NCI-H524 (cell line): ENCODE measurements at places on chromosomes 13 and 19.
A peak's percentile ranks its signal among the peaks of the same experiment; 100 is the strongest.

DNA sequence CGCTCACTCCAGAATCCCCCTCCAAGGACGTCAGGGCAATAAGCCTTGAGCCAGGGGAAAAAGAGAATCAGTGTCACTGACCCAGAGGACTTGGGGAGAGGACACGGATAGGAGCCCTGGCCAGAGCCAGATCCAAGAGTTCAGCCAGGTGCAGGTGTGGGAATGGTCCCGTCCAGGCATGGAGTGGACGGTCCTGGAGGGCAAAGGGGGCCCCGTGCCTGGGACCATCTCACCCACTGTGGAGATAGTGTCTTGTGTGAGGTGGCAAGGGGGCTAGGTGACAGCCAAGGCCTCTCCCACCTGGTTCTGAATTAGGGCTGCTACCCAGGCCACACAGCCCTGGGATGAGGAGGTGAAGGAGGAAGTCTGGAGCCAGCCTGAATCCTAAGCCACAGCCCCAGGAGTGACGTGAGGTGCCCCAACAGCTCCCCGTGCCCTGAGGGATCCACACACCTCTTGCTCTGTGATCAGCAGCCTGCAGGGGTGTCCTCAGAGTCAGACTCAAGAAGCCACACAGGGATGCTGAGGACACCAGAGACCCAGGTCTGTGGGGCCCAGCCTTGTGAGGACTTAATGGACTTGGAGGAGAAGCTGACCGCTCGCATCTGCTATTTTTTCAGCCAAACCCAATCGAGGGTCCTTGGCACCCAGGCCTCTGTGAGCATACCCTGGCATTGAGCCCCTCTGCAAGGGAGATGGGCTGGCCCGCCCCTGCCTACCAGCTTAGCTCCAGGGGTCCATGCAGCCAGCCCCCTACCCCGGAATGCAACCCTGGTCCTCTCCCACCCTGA lies 16.4 kb upstream of the ZNF14 start:
- no peak for DNase-seq

DNA sequence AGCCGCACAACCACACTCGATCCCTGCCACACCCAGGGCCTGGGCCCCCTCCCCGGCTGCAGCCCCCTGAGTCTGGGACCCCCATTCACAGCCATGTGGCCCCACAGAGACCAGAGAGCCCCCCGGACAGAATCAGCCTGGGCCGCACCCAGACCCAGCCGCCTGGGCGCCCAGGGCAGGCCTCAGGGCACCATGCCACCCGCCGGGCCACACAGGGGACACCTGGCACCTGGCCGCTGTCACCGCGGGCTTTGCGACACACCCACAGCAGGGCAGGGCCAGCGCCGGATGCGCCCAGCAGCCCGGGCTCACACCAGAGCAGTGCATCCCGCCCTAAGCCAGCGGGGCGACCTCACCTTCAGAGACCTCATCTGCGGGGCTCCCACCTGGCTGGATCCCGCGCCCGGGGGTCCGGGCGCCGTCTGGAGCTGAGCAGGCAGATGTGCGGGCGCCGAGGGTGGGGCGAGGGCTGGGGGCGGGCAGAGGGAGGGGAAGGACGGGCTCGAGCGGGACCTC lies 443 bp downstream of the TBXA2R start:
- no peak for DNase-seq

GRCh38 chr19:31306006-31306753 lies 43.1 kb downstream of the TSHZ3 start:
- no peak for DNase-seq

- DNase-seq: peak; percentile 28
These were observed 666 bp downstream of the BIVM start for GRCh38 chr13:102799426-102800144.

DNA sequence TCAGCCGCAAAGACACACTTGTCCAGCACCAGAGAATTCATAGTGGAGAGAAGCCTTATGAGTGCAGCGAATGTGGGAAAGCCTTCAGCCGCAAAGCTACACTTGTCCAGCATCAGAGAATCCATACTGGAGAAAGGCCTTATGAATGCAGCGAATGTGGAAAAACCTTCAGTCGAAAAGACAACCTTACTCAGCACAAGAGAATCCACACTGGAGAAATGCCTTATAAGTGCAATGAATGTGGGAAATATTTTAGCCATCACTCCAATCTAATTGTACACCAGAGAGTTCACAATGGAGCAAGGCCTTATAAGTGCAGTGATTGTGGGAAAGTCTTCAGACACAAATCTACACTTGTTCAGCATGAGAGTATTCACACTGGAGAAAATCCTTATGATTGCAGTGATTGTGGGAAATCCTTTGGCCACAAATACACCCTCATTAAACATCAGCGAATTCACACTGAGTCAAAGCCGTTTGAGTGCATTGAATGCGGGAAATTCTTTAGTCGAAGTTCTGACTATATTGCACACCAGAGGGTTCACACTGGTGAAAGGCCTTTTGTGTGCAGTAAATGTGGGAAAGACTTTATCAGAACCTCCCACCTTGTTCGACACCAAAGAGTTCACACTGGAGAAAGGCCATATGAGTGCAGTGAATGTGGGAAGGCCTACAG lies 6.8 kb downstream of the ZNF134 start:
- no peak for DNase-seq

- no peak for DNase-seq
These were observed 50.4 kb downstream of the ATP8A2 start for GRCh38 chr13:25422153-25422552.

- DNase-seq: no peak
These were observed 308.3 kb downstream of the DNAJC15 start for GRCh38 chr13:43331672-43332071.

GRCh38 chr19:31304831-31305312 lies 44.4 kb downstream of the TSHZ3 start:
- DNase-seq: no peak

DNA sequence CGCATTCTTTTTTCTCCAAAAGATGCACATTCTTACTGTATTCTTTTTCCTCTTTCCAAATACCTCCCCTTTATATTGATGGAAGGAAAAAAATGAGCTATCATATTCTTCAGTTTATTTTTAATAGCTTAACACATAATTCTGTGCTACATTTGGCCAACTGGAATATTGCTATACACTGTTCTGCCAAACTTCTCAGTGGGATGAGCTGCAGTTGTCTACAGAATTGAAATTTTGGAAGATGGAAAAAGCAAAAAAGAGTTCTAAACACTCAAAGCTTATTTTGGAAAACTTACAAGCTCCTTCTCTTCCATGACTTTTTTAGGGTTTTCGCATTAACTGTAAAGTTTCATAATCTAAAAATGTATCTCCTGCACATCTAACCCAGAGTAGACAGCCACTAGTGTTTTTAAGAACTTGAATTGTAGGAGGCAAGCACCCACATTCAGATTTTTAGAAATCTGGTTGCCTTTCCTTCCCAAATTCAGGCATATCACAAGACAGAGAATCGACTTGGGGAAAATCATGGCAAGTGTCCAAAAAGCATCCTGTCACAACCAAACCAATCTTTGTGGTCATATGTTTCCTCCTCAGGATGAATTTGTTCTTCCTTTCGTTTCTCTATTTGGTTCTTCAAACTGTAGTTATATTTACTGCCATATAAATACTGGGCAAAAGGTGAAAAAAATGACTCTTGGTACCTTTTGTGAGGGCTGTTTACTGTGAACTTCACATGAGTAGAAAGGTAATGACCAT lies 111.4 kb upstream of the FRY start:
- DNase-seq: no peak

DNA sequence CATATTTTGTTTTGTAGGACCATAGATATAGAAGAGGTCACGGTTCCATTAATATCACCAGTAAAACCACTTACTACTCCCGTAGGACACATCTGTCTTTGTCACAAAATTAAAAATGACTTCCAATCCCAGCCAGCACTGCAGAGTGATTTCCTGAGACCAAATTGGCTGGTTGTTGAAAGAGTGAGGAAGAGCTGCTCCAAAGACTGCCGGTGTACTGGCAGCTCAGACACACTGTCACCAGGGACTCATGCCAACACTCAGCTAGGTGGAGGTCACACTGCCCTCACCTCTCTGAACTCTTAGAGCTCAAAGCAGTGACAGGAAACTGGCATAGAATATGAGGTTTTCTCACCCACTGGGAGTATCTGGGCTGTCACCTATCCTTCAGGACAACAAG lies 52.1 kb downstream of the FLT1 start:
- no peak for DNase-seq

- DNase-seq: no peak
These were observed 72.1 kb upstream of the SLC15A1 start for GRCh38 chr13:98824376-98825160.

DNA sequence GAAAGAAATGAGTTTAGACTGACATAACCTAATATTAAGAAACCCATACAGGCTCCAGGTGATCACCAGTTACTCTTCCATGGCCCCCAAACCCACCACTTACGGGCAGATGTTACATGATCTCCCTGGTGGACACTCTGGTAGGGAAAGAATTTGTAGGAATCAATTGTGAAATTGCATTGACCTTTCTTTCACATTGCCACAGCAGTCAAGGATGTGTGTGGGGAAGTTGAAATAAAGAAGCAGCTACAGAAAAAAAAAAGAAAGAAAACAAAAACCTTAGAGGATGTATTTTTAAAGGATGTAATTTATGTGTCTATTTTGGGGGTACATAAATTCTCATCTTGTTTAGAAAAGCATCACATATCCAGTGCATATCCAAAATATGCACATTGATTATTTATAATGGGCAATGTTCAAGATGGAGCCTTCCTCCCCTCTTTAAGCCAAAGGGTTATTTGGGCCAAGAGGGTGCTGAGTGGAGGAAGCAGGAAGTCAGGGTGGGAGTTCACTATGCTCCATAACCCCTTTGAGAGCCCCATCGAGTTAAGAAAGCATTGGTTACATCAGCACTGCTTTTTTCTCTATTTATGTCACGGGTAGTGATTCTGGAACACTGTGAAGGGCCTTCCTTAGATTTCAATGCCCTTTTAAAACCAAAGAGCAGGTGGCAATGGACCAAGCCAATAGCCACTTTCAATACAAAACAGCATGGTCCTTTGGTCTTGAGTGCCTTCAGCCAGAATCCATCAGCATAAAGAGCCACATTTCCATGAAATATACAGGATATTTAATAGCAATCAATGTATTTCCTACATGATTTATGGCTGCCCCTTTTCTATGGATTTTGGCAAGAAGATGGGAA lies 169.6 kb downstream of the LACC1 start:
- DNase-seq: no peak
